Stimulated activated CD8-positive, alpha-beta memory T cell treated with anti-CD3 and anti-CD28 coated beads, Interleukin-7, amount 100 ng/mL, for 1 hour (primary cell): ENCODE measurements at places on chromosomes 16 and 17.

DNA sequence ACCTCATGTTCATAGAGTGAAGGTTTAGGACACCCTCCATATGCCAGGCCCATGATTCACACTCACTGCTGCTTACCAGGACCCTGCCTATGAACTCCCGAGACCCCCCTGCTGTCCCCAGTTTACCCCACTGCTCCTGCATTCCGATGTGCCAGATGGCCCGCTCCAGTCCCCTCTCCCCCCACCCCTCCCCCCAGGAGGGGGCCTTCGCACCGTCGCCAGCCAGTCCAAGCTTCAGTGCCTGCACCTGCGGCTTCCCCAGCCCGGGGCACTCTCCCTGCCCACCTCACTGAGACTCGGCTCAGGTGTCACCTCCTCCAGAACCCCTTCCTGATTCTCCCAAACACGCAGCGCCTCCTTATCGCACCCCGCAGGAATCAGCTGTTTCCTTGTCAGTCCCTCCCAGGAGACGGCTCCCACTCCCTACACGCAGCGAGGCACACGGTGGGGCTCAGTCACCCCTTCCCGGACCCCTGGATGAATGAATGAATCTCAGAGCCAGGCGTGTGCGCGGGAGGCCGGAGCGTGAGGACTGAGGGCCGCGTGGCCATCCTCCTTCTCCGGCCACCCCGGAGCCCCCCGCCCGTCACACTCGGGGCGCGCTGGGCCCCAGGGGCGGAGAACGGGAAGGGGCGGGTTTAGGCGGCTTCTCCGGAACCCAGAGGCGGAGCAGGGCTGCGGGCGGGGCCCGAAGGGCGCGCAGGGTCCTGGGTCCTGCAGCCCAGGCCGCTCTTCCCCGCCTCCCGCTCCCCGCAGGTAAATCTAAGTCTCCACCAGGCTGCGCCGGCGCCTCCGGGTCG lies 1.6 kb downstream of the MYO1C start:
- DNase-seq = peak; percentile 37

- DNase-seq = no peak
Observed at GRCh38 chr17:29718446-29719039, 95.8 kb upstream of the CORO6 start.

GRCh38 chr16:65125871-65126270 lies 4.0 kb upstream of the CDH11 start:
- no peak for DNase-seq

- no peak for DNase-seq
Observed at GRCh38 chr17:29412780-29413565, 22.8 kb downstream of the TAOK1 start.

DNA sequence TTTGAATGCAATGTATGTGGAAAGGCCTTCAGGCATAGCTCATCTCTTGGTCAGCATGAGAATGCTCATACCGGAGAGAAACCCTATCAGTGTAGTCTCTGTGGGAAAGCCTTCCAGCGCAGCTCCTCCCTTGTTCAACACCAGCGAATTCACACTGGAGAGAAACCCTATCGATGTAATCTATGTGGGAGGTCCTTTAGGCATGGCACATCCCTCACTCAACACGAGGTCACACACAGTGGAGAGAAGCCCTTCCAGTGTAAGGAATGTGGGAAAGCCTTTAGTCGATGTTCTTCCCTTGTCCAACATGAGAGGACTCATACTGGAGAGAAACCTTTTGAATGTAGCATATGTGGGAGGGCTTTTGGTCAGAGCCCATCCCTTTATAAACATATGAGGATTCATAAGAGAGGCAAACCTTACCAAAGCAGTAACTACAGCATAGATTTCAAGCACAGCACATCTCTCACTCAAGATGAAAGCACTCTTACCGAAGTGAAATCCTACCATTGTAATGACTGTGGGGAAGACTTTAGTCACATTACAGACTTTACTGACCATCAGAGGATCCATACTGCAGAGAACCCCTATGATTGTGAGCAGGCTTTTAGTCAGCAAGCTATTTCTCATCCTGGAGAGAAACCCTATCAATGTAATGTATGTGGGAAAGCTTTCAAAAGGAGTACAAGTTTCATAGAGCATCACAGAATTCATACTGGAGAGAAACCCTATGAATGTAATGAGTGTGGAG lies 24.7 kb downstream of the ZFP90 start:
- DNase-seq = no peak

- DNase-seq = no peak
Observed at GRCh38 chr17:30554839-30555751, 77.9 kb downstream of the GOSR1 start.

GRCh38 chr17:40680998-40681397 lies 16.0 kb upstream of the KRT222 start:
- no peak for DNase-seq

DNA sequence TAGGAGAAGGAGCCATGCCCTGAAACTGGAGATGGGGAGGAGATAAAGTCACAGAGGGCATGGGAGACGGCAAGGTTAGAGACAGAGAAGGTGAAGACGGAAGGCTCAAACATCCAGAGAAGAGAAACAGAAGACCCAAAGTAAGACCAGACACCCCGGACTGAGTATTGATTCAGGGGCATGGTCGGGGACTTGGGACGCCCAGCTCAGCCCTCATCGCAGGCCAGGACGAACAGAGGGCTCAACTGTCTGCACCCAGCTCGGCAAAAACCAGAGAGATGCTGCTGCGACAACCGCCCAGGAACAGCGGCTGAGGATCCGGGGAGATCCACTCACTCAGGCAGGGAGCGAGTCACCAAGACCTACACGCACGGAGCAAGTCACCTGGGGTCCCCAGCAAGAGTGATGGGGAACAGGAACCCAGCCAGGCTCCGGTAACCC lies 999 bp downstream of the XYLT1 start:
- no peak for DNase-seq

- no peak for DNase-seq
Observed at GRCh38 chr17:36691606-36692005, 90.2 kb downstream of the MRM1 start.

DNA sequence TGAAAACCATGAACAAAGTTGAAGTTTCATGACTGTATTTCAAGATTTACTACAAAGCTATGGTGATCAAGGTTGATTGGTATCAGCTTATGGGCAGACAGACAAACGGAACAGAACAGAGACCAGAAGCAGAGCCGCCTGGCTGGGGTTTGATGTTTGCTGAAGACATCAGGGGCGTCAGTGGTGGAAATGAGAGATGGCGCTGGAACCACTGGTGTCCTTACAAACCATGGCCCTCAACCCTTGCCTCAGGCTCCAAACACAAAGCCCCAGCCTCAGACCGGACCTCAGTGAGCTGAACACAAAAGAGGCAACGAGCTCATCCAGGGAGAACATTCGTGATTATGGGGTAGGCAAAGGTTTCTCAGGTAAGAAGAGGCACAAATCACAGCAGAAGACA lies 113.0 kb upstream of the METRNL start:
- no peak for DNase-seq

DNA sequence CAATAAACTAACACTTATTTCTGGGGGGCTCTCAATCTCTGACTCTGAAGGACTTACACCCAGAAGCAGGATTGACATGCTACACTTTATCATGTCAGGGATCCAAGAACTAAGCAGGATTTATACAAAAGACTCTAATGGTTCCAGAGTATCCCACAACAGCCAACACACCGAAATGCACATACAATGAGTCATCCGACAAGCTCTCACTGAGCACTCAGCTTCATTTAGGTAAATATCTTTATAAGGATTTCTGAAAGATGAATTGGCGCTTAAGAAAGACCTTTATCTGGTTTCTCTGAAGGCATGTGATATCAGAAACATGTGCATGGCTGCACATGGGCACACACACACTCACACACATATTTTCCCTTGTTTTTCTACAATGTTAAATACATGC lies 77.2 kb downstream of the TOX3 start:
- no peak for DNase-seq

DNA sequence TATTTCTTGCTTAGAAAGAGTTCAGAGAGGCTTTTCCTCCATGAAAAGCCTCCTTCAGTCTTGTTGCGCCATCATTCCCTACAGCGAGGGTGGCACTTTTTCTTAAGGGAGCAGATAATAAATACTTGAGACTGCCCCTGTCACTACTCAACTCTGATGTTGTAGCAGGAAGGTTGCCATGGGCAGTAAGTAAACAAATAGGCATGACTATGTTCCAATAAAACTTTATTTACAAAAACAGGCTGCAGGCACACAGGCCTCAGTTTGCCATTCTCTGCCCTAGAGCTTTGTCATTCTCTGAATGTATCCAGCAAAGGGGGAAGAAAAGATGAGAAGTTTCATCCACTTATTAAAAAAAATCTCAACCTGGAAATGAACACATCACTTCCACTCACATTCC lies 60.4 kb downstream of the MYOCD start:
- DNase-seq = no peak

DNA sequence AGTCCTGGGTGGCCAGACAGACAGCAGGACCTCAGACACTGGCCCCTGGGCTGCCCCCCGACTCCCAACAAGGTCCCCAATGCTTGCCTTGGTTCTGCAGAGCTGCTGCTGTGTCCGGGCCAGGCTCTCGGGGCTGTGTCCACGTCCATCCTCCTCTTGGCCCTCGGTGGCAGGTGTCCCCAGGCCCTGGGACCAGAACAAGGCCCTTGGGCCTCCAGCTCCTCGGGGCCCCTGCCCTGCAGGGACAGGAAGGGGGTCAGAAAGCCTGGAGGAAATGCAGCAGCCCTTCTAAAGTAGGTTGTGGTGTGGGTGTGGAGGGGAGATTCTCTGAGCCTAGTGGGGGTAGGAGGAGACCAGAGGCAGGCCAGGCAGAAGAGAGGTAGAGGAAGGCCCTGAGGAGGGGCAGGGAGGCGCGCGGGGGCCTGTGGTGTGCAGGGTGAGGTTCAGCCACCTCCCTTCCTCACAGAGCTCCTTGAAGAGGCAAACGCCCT lies 2.5 kb upstream of the AXIN1 start:
- peak; percentile 34 for DNase-seq

DNA sequence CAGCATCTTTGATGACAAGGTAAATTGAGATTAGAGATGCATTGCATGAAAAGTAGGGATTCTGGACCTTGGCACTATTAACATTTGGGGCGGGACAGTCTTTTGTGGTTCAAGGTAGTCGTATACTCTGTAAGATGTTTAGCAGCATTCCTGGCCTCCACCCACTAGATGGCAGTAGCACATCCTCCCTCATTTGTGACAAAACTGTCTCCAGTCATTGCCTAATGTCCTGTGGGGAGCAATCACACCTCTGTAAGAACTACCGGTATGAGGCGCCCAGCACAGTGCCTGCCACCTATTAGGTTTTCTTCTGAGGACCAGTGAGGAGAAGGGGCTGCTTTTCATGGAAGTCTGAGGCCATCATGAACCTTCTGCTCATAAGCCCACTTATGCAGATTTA lies 180.8 kb downstream of the RBFOX1 start:
- no peak for DNase-seq

DNA sequence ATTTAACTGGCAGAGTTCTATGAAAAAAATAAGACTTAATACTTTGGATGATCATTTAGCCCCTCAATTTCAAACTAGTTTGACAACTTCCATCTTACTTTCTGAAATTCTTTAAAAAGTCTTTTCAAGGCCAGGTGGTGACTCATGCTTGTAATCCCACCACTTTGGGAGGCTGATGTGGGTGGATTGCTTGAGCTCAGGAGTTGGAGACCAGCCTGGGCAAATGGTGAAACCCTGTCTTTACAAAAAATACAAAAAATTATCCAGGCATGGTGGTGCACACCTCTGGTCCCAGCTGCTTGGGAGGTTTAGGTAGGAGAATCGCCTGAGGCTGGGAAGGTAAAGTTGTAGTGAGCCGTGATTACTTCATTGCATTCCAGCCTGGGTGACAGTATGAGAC lies 154.4 kb downstream of the TANC2 start:
- DNase-seq = no peak

- no peak for DNase-seq
Observed at GRCh38 chr17:61129267-61130254, 270.1 kb upstream of the TBX2 start.

DNA sequence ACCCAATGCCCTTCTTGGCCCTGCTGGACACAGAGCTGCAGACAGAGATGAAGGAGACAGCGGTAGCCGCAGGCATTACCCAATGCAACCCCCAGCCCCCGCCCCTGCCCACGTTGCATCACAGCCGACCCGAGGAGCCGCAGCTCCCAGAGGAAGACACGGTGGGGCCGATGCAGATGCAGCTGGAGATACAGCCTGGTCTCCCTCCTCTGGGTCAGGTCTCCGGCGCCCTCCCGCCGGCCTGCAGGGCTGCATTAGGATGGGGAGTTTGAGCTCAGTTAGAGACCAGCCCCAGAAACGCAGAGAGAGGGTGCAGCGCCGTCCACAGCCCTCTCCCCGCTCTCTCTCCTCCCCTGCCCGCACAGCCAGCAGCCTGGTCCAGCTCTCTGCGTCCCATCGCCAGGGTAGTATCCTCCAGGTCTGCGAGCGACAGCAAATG lies 19.4 kb upstream of the UBE2I start:
- no peak for DNase-seq

DNA sequence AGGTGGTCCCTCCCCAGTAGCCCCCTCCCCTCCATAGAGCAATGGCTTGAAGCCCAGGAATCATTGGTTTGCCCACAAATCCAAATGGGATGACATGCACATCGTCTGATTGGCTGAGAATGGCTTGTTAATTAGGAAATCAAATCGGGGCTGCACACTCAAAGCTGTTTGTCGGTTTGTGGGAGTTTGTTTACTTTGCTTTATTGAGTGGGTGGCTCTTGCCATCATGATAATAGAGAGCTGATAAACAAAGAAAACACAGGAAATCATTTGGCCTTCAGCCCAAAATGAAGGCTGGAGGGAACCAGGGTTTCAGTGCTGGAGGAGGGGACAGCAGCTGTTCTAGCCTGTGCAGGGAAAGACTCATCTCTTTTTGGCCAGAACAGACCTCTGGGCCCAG lies 316.3 kb downstream of the CBLN1 start:
- no peak for DNase-seq

DNA sequence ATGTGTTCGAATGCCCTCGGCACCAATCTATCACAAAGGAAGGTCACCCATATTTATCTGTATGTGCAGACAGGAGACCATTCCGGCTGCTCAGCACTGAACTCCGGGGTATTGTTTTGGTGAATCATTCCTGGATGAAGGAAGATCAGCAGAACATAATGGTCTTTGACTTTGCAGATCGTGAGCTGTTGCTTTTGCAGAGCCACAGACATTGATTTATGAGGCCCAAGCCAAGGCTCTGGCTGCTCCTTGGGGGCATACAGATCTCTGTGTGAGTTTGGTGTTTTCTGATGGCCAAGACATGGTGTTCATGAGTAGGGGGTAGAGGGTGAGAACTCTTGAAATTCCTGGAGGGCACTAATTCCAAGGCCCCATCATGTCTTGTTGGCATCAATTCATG lies 458.8 kb upstream of the HSBP1 start:
- DNase-seq = no peak

- DNase-seq = no peak
Observed at GRCh38 chr17:58569196-58569595, 54.8 kb upstream of the MTMR4 start.

GRCh38 chr16:18801145-18801972 lies at the start of gene ARL6IP1:
ARL6IP1 (minus strand) TSS chr16:18801549; CDS start chr16:18801466, 83 bp downstream.
- peak; percentile 97 for DNase-seq

DNA sequence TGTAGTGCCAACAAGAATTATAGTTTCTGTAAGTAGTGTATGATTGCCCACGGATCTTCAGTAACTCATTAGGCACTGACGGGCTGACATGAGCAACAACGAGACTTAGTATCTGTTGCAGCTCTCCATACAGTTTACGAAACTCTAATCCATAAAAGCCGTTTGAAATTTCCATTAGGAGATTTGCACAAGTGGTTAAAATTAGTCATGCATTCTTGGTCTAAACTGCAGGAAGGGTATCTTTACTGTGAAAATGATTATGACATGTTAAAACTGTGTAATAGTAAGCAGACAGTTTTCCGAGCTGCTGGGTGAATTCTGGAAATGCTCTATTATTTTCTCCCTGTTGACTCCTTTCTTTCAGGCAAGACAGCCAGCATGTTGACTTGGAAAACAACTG lies 605.0 kb downstream of the WWOX start:
- DNase-seq = no peak
